ENCODE measurements at places on chromosomes 1 and 21.

DNA sequence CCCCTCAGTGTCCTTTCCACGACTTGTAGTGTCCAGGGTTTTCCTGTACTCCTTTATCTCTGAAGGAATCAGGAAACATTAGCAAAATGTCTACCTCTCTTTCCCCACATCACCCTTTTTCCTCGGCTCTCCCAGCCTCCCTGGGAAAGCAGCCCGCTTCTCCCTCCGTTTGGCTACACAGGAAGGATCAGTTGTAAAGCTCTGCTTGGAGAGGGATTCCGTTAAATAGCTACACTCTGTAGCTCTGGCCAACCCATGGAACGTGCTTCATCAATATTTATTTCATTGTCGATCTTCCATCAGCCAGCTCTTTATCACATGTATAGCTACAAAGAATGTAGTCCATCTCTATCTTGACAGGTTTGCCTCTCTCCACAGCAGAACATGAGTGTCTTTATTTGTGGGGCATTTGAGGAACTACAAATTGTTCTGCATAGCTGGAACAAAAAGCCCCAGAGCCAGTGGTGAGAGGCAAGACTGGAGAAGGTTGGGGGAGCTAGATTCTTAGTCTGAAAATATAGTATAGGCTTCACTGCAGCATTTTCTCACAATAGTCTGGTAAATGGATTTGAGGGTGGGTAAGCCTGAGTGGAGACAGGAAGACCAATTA is 191.8 kb downstream of the SLC35F3 start:
- DNase-seq, result no peak

DNA sequence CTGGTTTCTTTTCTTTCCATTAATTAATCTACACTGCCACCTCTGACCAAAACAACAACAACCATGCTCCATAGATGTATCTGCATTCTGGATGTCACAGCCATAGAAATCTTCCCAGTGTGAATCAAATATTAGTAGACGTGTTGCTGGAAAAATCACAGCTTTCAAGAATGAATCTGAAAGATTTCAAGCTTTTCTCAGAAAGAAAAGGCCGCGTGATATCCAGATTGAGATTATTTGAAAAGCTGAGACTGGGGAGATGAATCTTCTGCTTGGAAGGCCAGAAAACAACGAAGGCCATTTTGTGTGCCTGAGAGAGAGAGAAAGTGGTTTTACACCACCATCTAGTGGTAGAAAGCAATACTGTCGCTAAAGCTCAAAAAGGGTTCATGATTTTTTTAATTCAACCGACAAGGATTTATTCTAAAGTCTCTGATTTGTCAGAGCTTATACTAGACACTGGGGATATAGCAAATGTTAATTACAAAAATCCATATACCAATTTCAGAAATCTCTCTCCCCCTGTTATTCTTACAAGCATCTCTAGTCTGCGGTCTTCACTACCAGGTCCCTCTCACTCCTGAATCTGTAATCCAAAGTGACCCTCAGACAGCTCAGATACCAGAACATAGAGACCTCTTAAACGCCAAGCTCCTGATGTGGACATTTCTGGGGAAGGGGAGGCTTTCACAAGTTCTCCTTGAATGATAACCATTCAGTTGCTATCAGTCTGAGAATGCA is 87.5 kb upstream of the SGIP1 start:
- DNase-seq, result no peak

DNA sequence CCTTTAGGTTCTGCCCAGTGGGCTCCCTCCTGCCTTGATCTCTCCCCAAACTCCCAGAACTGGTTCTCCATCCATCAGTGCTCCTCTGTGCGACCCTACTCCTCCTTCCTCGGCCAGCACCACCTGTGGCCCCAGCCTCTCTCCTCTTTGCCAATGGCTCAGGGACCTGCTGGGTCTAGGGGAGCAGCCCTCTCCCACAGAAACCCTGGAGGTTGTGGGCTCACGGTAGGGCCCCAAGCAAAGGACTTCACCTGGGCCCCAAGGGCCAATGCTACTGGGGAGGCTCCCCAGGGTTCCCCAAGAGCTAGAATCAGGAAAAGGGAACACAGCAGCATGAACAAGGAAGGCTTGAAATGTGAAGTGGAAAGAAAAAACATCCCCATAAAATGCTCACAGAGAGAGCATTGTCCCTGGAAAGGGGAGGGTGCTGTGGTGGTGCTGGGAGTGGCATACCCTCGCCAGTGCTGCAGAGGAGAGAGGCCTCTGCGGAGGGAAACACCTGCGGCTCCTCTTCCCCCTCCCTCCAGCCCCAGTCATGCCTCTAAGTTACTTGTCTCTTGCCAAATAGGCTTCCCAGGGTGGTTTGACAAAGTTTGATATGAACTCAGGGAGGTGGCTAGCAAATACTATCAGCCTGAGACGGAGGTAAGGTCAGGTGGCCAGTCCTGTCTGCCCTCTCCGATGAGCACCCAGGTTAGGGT is 2.5 kb downstream of the TMEM63A start:
- DNase-seq, result no peak

DNA sequence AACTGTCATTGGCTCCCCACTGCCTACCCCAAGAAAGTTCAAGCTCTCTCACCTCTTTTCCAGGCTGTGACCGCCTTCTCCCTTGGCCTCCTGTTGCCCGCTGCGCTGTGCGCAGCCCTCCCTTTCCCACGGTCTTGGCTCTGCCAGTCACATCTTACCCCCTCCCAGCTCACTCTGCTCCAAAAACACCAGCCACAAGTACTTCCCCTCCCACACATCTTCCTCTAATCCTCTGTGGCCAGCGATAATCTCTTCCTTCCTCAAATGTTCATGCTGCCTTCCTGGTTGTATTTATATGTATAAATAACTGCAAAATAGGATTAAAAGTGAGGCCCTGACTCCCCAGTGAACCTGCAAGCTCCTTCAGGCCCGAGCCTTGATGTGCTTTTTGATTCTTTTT is 81.8 kb downstream of the AJAP1 start:
- DNase-seq, result no peak

DNA sequence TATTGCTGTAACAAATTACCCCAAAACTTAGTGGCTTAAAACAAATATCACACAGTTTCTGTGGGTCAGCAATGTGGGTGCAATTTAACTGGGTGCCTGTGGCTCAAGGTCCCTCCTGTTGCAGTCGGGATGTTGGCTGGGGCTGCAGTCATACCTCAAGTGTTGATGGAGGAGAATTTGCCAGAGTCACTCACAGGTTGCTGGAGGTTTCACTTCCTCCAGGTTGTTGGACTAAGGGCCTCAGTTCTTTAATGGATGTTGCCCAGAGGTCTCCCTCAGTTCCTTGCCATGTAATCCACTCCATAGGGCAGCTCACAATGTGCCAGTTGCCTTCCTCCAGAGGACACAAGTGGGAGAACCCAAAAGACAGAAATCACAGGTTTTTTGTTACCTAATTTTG is 2.5 kb upstream of the TAF13 start:
- no peak for DNase-seq

DNA sequence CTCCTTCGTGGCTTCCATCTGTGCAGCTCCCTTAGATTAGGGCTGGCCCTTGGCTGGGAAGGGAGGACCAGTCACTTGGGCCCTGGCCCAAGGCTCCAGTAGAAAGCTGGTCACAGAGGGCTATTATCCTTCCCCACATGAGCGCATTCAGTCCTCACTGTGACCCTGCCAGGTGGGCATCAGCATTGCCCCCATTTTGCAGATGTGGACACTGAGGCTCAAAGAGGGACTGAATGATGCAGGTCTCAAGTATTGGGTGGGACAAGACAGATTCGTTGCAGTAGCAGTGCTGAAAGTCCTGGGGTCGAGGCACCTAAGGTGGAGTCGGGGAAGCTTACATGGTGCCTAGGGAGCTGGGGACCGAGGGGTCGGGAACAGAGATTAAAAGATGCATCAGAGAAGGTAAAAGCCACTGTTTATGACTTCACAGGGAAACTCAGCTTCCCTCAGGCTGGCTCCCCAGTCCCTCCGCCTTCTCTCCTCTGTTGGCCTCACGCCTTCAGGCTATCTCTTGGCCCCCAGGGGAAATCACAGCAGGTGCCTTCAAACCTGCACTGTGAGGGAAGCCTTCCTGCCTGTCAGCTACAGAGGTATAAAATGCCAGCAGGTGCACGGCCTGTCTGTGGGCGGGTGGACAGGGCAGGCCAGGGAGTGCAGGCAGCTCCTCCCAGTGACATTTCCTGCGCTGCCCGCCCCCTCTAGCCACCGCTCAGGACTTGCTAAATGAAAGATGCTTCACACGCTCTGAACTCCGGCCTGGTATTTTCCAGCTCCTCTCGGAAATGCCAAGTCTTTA is 178.4 kb downstream of the GRIK3 start:
- DNase-seq, result no peak

- DNase-seq, result no peak
Measured at GRCh38 chr1:99975529-99975928, 5.7 kb downstream of the SLC35A3 start.

DNA sequence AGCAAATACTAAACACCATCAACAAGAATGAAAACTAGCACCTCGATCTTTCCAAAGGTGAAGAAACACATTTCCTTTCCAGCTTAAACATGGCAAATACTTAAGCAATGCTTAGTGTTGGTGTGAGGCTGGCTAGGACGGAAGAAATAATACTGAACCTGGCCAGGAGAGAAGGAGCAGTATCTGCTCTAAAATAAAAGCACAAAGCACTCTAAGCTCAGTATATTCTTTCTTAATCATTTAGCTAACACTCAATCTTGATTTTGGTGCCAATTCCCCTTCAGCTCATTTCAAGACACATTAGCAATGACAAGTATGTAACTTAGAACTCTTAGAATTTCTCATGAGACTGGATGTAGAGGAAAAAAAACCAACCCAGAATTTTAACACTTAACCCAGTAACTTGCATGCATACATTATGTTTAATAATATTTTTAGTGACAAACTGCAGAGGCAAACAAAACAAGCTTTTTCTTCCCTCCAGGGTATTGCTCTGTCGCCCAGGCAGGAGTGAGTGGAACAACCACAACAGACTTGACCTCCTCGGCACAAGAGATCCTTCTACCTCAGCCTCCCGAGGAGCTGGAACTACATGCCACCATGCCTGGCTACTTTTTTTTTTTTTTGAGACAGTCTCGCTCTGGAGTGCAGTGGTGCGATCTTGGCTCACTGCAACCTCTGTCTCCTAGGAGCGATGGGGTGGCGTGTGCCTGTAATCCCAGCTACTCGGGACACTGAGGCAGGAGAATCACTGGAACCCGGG is 54.3 kb downstream of the DEGS1 start:
- DNase-seq, result no peak

GRCh38 chr1:218357211-218357892 is 12.2 kb downstream of the TGFB2 start:
- DNase-seq, result no peak

- no peak for DNase-seq
Measured at GRCh38 chr1:59705466-59706302, 109.1 kb upstream of the HOOK1 start.

Measured in activated gamma-delta T cell (primary cell).